Anterior cingulate cortex (tissue), 58 donors: ENCODE measurements at places on chromosomes 2 and 18.

DNA sequence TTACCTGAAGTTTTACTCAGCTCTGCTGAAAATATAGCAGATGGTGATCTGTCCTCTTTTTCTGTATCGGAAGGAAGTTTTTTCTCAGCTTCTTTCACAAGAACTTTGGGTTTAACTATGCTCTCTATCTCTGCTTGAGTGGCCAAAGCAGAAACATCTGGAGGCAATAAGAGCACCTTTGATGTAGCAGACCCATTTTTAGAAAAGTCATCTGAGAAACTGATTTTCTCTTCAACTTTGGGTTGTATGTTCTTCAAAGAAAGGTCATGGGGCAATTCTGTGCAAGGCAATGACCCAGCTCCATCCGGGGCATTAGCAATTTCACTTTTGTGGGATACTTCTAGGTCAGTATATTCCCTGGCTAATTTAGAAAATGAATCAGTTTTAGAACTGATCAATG, 25.2 kb downstream of the RTN4 start:
- no peak for DNase-seq

DNA sequence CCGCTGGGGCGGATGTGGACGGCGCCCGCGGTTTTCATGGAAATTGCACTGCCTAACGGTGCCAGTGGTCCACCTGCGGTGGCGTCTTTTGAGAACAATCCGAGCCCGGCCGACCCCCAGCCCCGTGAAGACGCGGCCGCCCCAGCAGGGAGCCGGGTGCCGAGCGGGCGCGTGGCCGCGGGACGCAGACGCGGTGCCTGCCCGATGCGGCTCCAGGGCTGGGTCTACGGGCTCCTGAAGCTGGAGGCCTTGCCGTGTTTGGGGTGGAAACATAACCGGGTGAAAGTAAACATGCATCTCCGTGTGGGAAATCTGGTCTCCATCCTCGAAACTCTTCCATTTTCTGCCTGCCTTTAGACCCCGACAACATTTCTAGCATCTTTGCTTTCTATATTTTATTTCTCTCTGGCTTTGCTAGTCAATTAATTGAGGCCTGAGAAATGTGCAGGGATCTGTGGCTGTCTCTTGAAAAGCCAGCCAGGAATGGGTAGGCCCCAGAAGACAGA, 572 bp downstream of the INPP4A start:
- DNase-seq: no peak

GRCh38 chr2:31256611-31257382, 22.8 kb downstream of the EHD3 start:
- no peak for DNase-seq

DNA sequence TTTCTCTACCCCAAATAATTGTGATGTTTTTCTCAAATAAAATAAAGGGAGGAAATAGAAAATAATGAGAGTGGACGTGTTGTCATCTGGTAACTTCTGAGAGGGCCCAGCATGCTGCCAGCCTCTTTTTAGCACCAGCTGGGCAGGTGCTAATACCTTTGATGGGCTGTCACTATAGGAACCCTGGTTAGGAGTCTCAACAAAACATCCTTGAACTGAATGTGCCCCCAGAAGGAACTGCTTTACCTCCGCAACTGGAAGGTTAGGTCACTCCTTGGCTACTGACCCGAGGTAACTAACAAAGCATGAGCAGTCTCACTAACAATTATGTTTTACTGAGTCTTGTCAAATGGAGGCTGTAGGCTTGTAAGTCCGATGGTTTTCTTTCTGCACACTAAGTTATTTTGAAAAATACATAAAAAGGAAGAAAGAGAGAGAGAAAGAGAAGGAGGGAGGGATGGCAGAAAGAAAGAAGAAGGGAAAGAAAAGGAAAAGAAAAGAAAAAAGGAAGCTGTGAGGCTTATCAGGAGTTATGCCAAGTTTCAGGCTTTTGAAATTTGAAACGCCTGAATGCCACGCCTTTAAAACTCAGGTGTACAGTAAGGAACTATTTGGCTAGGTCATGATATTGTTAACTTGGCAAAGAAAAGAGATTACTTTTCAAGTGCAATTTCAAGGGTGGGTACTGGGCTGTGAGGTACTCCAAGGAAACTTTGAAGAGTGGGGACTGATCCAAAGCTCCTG, 91.0 kb downstream of the TGIF1 start:
- no peak for DNase-seq

- DNase-seq: no peak
Measured at GRCh38 chr2:84652431-84652830, 136.1 kb downstream of the DNAH6 start.

DNA sequence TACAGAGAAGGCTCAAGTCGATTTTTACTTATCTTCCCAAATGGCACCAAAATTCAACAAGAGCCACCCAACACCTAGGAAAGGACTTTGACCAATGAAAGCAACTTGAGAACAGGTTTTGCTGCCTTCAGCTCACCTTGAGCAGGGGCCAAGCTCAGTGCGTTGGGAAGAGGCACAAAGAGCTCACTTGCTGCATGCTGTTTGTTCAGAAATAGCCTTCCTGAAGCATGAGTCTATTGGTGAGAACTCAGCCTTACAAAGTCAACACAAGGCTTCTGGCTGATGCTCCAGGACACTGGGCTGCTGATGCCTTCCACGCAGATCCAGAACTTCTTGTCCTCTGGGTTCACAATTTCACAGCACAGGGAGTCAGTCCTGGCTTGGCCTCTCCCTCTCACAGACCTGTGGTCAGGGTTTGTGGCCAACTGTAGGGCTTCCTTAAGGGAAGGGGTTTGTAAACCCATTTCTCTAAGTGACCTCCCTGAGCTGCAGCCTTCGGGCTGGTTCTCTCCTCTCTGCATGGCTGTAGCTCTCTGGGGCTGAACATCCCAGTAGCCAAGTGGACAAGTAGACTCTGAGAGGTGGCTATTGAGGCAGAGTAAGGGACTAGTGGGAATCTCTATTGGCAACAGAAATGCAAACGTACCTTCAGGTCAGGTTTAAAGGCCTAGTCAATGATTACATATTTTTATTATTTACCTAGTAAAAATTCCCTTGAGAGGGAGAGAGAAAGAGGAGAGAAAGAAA, 124.7 kb upstream of the GATA6 start:
- DNase-seq: no peak

- DNase-seq: no peak
Measured at GRCh38 chr2:222427646-222428301, 3.4 kb downstream of the SGPP2 start.

- DNase-seq: no peak
Measured at GRCh38 chr18:9846162-9846925, 39.4 kb upstream of the TXNDC2 start.
